ENCODE measurements at places on chromosomes 7 and 10.

GRCh38 chr7:55080000-55080623 lies 61.3 kb downstream of the EGFR start:
- no peak for DNase-seq

DNA sequence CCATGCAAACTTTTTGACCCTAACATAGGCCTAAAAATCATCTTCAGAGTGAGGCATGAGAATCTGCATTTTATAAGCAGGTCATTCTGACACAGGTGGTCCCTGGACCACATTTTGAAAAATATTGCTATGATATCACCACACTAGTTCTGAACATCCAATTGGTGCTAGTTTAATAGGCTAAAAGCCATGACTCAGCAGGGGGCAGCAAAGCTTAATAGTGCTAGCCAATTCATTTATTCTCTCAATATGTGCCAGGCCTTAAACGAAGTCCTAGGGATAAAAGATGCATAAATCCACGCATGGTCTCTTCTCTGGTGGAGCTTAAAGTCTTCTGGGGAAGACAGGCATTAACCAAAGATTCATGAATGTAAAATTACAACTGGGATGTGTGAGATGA lies 10.2 kb upstream of the SLC25A28 start:
- no peak for DNase-seq

DNA sequence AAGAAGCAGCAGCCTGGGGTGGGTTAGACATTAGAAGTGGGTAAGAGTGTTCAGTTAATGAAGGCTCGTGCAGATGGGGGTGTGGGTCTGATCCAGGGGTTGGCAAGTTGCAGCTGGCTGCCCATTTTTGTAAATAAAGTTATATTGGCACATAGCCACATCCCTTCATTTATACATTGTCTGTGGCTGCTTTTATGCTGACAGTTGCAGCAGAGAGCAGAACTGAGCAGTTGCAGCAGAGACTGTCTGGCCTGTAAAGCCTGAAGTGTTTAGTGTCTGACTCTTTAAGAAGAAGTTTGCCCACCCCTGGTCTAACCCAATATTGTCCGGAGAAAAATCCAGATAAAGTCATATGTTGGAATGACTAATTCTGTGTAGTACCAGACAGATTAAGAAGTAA lies 38.1 kb downstream of the GLRX3 start:
- no peak for DNase-seq

DNA sequence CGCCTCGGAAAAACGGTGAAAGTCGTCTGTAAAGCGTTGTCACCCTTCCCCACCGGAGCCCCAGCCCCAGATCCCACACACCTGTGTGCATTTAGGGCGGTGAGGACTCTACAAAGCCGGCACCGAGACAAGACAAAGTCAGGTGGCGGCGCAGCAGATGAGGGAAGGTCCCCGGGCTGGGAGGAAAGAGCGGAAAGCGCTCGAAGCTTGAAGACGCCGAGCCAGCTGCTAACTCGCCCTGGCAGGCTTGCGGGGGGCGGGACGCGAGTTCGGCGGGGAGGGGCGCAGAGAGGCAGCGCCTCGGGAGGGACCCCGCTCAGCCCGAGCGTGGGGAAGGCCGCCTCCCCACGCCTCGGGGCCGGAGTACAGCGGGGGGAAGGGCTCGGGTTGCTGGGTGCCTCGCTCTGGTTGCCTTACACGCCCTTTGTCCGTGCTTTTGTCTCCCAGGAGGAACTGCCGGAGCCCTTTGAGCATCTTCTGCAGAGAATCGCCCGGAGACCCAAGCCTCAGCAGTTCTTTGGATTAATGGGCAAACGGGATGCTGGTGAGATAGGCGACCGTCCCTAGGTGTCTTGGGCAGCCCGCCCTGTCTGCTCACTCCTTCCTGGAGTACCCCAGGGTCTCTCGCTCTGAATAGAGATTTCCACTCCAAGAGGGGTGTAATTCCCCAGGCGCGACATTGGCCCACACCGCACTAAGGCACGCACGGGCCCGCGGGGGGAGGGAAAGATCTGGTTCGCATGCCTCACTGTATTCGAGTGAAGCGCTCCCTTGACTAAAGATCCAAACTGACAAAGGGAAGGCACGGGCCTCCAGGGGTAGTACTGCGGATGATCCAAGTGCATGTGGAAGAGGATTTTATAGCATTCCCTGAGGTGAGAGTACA lies 1.6 kb downstream of the TAC1 start:
- DNase-seq, result no peak

GRCh38 chr10:133327651-133328357 lies 8.9 kb downstream of the CALY start:
- no peak for DNase-seq

DNA sequence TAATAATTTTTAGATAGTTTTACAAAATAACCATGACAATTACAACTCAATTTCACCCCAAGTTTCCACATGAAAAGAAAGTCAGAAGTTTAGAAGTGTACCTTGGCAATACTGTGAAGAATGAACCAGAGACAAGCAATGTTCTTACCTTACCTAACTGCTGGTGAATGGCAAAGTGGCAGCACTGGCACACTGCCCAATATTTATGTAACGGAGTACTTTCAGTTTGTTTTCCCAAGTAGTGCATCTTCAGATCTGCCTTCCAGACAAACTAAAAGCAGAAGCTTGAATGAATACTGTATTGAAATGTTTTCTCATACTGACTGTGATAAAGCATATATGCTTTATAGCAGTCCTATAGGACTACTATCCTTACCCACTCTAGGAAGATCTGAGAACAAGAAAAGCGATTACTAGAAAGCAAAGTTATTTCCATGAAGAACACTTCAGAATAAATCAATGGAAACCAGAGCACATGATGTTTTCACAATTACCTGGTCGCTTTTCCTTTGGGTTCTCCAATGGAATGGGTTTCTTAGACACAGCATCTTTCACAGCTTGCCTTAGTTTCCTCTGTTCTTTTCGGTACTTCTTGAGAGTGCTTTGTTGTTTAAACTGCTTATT lies 1.5 kb downstream of the NOC3L start:
- no peak for DNase-seq

- DNase-seq, result no peak
These were observed 13.9 kb upstream of the GDF10 start for GRCh38 chr10:47286116-47286505.

GRCh38 chr10:123146013-123146893 lies 1.7 kb upstream of the HMX2 start:
- no peak for DNase-seq

DNA sequence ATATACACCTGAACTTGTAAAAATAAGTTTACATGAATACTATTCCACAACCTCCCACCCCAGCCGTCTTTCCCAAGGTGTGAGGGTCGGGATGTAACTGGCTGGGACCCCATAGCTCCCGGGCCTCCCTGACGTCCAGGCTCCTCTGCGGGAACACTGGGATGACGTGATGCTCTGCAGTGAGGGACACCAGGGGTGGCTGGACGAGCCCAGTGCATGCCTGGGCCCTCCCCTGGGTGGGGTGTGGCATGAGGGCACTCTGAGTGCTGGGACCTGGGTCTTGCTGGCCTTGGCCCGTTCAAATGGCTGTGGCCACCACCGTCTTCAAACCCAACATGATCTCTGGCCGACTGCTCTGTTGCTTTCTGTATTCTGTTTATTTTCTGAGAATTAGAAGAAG lies 182.4 kb downstream of the DNAJB6 start:
- no peak for DNase-seq

- no peak for DNase-seq
These were observed 67.1 kb downstream of the C10orf120 start for GRCh38 chr10:122632576-122632975.

GRCh38 chr7:19117091-19117869 lies at the start of gene TWIST1:
TSS of gene TWIST1 (minus strand) at chr7:19117636. CDS start at chr7:19117321, 315 bp downstream.
- no peak for DNase-seq

DNA sequence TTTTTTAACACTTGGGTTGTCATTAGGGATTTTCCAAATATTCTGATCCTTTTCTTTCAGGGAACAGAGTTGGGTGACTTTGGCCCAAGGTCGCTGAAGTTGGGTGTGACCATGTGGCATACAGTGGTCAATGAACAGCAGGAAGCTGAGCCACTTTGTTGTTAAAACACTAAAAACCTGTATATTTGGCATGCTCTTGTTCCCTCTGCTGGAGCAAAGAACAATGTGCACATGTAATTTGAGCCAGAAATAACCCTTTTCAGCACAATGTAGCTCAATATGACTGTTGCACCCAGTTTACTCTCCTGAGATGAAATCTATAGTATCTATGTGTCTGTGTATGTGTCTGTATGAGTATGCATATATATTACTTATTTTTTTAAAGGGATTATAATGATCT lies 74.9 kb downstream of the ADCYAP1R1 start:
- no peak for DNase-seq

DNA sequence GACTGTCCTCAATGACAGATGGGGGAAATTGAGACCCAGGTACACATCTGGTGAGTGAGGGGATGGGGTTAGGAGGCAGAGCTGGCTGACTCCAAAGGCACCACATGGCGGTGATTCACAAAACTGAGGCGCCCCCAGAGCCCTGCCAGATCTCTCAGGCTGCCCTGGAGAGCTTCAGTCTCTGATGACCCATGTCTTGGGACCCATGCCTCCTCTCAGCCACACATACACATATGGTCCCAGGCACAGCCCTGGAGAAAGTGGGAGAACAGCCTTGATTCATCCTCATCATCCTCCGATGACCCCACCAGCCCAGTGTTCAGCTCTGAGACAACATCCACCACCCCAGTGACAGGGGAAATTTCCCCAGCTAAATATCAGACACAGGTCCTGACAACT lies 426.0 kb downstream of the RPS24 start:
- no peak for DNase-seq

- no peak for DNase-seq
These were observed 50.0 kb upstream of the CAMK1D start for GRCh38 chr10:12299222-12299965.

- no peak for DNase-seq
These were observed 81.5 kb upstream of the VIPR2 start for GRCh38 chr7:159226011-159226702.

- DNase-seq, result no peak
These were observed 112.7 kb downstream of the RBM20 start for GRCh38 chr10:110756876-110757275.

- no peak for DNase-seq
These were observed 1123.4 kb upstream of the LRRTM3 start for GRCh38 chr10:65802391-65802790.

- DNase-seq, result no peak
These were observed 88.4 kb upstream of the LANCL2 start for GRCh38 chr7:55276572-55277295.

DNA sequence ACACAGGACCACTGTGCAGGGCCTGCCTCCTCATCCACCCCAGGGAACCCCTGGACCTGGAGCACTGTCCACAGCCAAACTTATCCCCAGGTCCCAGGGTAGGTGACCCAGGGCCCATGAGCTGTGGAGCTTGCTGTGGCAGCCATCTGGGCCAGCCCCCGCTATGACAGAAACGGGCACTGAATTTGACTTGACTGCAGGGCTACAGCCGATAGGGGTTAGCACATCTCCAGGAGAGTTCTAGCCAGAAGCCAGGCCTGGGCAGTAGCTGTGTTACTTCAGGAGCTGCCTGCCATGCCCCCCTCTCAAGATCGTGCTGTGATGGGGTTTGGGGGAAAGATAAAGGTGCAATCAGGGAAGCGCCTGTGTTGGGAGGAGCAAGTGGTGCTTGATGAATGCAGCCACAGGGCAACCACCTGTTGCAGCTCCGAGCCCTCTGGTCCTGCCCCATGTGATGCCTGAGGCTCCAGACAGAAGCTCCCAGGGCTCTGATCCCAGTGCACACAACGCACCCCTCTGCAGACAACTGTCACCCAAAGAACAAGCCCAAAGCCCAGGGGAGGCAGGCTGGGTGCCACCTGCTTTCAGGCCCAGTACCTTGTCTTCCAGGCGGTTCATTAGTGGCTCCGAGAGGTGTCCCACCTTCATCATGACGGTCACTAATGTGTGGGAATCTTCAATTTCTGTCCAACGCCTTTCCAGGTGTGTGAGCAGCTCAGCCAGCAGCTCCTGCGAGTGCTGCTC lies 6.5 kb downstream of the TBRG4 start:
- no peak for DNase-seq

- DNase-seq, result no peak
These were observed 90.7 kb upstream of the LRRC4 start for GRCh38 chr7:128121711-128122530.

- DNase-seq, result no peak
These were observed 32.4 kb upstream of the SPDYE3 start for GRCh38 chr7:100275120-100275519.

DNA sequence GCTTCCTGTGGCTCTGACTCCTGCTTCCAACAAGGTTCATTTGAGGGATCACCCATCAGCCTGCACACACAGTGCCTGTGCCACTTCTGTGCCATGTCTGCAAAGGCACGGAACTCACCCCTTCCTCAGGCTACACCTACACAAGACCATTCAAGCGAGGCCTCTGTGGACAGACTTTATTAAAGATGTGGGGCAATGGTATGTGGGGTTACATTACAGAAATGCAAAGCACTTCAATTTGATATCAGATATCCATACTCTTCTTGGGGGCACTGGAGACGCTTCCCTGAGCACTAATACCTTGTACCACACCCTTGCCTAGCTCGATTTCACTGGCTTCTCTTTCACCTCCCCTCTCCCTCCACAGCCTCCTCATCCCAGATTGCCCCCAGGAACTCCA lies 84.4 kb upstream of the FGL2 start:
- no peak for DNase-seq

GRCh38 chr7:122257056-122257455 lies 47.5 kb downstream of the FEZF1 start:
- no peak for DNase-seq

DNA sequence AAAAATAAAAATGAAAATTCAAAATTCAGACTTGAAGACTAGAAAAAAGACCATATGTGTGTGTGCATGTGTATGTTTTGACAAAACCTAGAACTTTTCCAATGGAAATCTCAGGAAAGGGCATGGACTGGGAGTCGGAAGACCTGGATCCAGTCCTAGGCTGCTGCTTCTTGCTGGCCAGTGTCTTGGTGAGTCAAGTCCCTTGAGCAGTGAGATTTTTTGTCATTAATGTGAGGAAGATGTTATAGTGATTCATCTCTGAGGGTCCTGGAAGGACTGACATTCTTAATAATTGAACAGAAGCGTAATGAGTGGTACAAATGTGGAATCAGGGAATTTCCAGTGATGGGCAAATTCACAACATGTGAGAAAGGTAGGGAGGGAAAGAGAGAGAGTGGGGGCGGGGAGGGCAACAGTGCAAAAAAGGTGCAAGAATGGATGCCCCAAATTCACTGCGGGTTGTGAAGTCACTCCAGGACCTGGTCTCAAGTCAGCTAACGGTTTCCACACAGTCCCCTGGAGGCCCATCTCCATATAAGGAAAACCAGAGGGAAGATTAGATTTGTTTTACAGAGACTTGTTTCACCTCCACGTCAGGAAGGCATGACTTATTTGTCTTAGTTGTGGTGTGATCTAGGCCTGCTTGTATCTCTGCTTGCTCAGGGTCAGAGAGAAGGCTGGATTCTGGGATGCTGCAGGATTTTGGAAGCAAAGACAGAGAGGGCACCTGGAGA lies 201.7 kb downstream of the BUB3 start:
- DNase-seq, result no peak

GRCh38 chr7:70586822-70587221 lies 545.1 kb upstream of the GALNT17 start:
- DNase-seq, result no peak

DNA sequence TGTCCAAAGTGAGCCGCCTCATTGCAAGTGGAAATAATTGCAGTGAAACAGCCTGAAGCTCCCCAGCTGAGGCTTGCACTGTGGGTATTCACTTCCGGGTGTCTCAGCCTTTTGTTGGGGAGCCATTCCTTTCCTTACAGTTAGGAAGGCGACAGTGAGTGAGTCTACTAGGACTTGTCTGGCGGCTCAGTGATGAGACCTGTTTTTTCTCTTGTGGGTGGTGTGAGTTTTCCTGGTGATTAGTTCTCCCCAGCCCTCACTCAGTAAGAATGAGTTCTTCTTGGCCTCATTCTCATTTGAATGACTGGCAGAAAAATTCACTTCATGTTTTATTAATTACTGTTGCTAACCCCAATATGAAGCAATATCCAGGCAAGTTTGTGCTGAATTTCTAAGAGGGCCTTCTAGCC lies 2.6 kb downstream of the PGAM1 start:
- no peak for DNase-seq

Data from stimulated activated CD4-positive, alpha-beta T cell treated with anti-CD3 and anti-CD28 coated beads, Interleukin-15, amount 100 ng/mL, for 1 hour (primary cell).